ENCODE measurements at places on chromosomes 5 and 9.

DNA sequence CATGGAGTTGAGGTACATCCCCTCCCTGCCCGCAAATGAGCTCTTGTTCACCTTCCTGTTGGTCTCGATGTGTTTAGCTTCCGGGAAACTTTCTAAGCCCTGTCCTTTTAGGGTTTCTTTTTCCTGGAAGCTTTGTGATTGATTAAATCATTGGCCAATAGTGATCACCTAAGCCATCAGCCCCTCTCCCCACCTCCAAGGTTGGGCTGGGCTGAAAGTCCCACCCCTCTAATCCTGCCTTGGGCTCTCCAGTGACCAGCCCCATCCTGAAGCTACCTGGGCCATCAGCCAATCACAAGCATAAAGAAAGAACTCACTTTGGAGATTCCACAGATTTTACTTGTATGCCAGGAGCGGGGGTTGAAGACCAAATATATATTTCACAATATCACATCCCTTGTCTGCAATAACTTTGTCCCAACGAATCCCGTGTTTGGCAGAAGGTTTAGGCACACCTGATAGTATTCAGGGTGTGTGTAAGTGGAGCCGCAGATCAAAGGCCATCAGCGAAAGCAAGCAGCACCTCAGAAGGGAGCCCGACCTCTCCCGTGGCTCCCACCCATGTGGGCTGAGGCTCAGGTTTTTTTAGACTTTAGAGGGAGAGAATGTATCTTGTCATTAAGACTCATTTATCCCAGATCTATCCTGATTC is 20.4 kb downstream of the ROPN1L start:
- no peak for DNase-seq

GRCh38 chr5:14490309-14490711 is 91.3 kb upstream of the OTULINL start:
- no peak for DNase-seq

DNA sequence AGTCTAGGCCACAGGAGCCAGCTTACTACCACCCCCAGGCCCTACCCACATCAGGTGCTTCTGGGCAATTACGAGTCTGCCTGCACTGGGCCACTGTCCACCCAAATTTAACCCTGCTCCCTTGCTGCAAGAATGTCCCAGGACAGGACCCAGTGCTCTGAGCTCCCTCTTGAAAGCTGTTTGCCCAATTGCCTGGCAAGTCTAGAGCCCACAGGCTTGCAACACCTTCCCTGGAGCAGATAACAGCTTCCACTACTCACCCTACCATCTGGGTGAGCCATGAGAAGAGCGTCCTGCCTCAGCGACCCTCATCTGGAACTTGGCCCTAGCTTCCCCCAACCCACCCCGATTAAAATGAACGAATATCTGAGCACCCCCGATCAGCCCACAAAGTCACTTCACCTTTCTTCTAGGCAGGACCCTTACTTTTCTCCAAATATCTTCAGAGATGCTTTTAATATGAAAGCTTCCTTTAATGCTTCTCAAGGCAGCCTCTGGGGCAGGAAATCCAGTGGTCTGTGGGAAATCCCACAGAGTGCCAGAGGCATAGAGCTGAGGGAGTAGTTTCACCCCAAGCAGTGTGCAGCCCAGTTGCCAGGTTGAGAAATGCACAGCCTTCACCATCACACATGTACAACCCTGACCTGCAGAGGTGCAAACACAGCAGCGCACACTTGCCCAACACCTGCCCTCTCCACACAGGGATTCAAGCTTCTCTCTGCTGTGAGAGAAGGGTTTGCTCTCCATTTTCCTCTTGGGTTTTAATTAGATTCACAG is 10.6 kb downstream of the ACSL6 start:
- no peak for DNase-seq

DNA sequence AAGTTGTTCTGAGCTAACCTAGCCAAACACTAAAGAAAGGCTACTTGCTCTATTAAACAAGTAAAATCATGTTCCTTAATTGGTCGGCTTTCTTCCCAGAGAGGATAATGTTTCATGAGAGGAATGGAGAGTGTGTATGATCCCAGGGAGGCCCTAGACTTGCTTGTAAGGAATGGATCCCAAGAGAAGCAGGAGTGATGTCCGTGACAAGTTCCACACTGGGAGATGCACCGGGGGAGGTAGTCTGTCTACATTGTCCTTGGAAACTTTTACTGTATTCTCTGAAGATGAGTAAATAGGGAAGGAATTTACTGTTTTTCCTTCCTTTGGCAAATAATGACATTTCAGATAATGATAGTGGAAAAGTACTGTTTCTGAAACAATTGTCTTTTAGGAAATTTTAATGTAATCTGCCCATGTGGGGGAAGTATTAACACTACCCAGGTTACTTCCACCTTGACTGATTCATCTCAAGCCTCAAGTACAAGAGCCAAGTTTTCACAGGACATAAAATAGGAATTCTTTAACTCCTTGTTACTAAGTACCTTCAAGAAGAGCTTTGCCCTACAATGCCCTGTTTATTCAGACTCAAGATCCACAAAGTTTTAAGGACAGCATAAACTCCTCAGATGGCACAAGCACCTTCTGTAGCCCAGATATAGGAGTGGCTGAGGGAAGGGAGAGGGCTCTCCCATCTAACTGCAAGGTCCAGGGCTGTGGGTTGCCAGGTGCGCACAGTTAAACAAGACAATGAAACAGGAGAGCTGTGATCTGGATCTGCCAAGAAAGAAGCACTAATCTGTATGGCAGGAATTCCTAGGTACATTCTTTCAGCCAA is 152.1 kb downstream of the GNA14 start:
- no peak for DNase-seq

DNA sequence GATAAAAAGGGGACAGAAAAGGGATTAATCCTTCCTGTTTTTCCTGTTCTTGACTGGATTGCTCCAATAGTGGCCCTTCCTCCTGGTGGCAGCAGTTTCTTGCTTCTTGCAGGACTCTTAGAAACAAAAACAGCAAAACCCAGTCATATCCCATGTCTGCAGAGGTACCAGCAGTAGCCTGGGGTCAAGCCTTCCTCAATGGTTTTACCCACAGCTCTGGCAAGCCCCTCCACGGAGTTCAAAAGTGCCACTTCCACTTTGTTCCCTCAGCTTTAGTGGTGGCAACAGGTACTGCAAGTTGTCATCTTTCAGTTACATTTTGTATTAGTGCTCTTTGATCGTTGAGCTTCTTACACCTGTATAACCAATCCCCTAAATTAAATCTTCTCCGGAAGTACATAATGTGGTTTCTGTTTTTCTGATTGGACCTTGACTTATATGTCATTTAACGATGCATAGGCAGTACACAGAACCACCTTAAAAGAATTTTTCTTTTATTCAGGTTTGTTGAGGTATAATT is 8.7 kb upstream of the RANBP6 start:
- no peak for DNase-seq

DNA sequence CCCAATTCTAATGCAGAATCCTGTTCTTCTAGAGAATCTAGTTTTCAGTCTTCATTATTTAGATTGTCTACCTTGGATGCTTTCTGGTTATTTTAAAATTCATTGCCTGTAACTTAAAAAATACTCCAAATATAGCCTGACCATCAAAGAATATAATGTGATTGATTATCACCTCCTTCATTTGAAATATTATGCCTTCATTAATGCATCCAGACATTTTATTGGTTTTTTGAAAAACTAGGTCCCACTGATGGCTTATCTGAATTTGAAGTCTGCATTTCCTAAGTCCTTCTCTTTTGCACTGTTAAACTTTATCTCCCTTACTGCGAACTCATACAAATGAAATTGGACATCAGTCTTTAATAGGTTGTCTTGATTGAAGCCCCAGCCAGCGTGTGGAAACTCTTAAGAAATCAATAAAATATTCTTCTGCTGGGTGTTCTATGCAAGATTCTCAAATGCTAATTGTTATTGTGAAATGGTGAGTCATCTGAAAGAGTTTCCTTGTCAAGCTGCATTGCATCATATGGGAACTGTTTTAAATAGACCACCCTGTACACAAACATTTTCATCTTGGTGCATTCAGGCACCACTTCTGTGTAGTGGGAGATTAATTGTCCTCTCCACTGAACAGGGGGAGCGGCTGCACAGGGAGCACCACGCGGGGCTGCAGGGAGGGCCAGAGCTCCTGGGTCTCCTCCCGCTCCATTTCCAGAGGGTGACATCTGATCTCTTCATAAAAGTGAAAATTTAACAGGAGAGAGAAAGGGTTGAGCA is 92.3 kb upstream of the FANCC start:
- no peak for DNase-seq

DNA sequence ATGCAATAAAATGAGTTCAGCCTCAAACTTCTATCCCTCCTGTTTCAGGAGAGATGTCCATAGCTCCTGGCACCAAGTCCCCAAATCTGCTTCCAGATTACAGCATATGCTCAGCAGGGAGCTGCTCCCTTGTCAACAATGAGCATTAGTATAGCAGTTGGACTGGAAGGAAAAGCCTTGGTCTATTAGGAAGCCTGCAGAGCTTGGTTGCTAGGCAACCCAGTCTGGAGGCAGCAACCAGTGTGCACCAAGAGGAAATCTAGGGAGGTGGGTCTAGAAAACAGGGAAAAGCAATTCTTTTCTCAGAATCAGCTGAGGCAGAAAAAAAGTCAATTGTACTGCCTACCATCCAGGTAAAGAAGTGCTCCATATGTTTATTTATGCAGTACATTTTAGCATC is 229.5 kb upstream of the NMUR2 start:
- DNase-seq: no peak

DNA sequence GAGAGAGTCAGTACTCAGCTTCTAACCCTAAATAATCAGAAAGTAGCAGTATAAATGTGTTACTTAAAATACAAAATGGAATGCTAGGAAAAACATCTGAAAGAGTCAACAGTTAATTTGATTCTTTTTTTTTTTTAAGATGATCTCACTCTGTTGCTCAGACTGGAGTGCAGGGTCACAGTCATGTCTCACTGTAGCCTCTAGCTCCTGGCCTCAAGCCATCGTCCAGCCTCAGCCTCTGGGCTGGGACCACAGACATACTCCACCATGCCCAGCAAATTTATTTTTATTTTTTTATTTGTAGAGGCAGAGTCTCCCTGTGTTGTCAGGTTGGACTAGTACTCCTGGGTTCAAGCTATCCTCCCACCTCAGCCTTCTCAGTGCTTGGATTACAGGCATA is 424.9 kb downstream of the IRX2 start:
- no peak for DNase-seq
